ENCODE measurements at places on chromosomes 16 and 17.

- no peak for DNase-seq
Measured at GRCh38 chr16:87693827-87694226, 72.0 kb downstream of the KLHDC4 start.

DNA sequence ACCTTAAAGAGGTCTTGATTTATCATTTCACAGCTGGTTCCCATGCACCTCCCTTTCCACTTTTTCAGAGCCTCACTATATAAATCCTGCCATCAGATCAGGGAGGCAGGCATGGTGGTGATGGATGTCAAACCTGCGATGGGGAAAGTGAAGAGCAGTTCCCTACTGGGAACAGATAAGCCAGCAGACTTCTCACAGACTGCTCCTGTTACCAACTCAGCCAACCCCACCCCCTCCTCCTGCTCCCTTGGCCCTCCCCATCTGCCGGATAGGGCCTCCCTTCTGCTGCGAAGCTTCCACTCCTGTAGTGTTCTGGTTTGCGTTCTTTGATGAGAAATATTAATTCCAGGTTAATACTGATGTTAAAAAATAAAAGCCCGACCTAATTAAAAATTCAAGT, 232.1 kb downstream of the STX8 start:
- no peak for DNase-seq

DNA sequence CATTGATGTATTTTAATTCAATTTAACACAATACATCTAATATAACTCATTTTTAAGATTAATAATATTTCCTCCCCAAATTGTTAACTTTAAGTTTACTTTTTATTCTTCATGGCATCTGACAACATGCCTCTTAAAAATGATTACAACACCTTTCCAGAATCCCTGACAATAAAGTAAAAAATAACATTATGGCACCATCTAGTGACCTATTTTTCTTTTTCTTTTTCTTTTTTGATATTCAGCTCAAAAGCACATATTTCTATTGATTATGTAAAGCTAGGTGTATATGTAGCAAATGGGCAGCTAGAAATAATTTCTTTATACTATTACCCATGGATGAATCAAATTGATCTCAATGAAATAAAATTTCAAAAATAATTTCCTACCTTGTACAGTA, 834.3 kb upstream of the CDH8 start:
- no peak for DNase-seq

GRCh38 chr17:66682283-66682682, 152.6 kb upstream of the CACNG5 start:
- peak; percentile 12 for DNase-seq

All from activated CD4-positive, alpha-beta memory T cell treated with anti-CD3 and anti-CD28 coated beads, Interleukin-2, amount 10 ng/mL, durations not matched to agents 7 days and 5 days (primary cell).